ENCODE measurements at places on chromosomes 16 and 17.
A peak's percentile ranks its signal among the peaks of the same experiment; 100 is the strongest.

DNA sequence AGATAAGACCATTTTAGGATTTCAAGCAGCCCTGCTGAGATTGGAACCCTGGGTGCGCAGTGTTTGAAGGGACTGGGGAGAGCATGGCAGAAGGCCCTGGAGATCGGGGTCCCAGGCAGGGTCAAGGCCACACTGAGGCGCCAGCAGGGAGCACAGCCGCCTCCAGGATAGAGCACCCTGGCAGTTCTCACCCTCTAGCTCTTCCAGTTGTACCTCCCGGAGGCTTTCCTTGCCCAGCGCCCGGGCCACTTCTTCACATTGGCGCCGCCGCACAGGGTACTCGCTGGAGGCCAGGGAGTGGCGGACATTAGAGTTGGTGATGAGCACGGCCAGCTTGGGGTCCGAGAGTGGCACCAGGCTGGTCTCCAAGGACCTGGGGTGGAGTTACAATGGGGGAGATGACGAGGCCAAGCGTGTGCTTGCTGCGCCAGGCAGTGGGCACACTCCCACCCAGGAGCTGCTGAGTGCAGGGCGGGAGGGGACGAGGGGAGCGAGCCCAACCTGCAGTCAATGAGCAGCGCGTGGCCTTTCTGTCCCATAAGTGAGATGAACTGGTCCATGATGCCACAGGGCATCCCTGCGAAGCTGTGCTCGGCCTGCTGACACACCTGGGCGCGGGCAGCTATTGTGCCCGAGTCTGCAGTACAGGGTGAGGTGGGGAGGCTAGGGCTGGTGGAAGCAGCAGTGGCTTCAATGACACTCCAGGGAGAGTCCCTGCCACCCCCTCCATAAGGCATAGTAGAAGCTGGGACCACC is 2.3 kb downstream of the GALK1 start:
- no peak for DNase-seq

- no peak for DNase-seq
Observed at GRCh38 chr16:69925311-69925710, 25.8 kb upstream of the CLEC18A start.

- no peak for DNase-seq
Observed at GRCh38 chr17:82385559-82386254, 14.1 kb downstream of the UTS2R start.

GRCh38 chr16:88939245-88939971 is 37.6 kb downstream of the CBFA2T3 start:
- DNase-seq, result peak; percentile 37

- peak; percentile 2 for DNase-seq
Observed at GRCh38 chr16:59148056-59148768, 414.1 kb upstream of the GOT2 start.

DNA sequence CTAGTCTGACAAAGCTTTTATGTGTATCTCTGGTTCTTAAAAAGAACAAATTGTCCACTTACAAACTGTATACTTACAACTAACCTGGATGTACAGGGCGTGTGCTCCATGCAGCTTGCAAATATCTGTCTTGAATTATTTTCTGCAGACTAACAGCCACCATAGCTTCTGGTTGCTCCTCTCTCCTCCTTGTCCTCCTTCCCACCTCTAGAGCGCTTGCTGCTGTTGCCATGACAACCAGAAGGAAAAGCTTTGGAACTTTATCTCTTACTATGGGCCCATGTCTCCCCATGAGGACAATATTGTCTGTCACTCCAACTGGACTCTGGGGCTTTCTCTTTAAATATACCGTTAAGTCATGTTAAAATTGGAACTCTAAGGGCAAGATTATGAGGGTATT is 71.5 kb upstream of the DHX40 start:
- no peak for DNase-seq

Measured in suppressor macrophage (primary cell).